ENCODE measurements at places on chromosomes 7 and 10.

DNA sequence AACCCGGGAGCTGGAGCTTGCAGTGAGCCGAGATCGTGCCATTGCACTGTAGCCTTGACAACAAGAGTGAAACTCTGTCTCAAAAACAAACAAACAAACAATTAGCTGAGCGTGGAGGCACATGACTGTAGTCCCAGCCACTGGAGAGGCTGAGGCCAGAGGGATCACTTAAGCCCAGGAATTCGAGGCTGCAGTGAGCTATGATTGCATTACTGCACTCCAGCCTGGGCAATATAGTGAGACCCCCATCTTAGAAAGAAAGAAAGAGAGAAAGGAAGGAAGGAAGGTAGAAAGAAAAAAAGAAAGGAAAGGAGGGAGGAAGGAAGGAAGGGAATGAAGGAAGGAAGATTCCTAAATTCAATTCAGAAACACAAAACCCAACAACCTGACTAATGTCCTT is 141.3 kb upstream of the TNRC18 start:
- DNase-seq: no peak

- DNase-seq: peak; percentile 15
Measured at GRCh38 chr7:116588225-116588624, 63.4 kb downstream of the CAV1 start.

GRCh38 chr10:125137601-125138438 is 22.5 kb downstream of the CTBP2 start:
- DNase-seq: no peak

- DNase-seq: peak; percentile 84
Measured at GRCh38 chr7:140506788-140507464, 27.6 kb upstream of the MKRN1 start.

- no peak for DNase-seq
Measured at GRCh38 chr7:67301667-67302066, 305.0 kb downstream of the TYW1 start.

GRCh38 chr7:85567983-85568382 is 381.1 kb upstream of the SEMA3D start:
- no peak for DNase-seq

- DNase-seq: no peak
Measured at GRCh38 chr10:103850572-103850895, 4.8 kb downstream of the SH3PXD2A start.

DNA sequence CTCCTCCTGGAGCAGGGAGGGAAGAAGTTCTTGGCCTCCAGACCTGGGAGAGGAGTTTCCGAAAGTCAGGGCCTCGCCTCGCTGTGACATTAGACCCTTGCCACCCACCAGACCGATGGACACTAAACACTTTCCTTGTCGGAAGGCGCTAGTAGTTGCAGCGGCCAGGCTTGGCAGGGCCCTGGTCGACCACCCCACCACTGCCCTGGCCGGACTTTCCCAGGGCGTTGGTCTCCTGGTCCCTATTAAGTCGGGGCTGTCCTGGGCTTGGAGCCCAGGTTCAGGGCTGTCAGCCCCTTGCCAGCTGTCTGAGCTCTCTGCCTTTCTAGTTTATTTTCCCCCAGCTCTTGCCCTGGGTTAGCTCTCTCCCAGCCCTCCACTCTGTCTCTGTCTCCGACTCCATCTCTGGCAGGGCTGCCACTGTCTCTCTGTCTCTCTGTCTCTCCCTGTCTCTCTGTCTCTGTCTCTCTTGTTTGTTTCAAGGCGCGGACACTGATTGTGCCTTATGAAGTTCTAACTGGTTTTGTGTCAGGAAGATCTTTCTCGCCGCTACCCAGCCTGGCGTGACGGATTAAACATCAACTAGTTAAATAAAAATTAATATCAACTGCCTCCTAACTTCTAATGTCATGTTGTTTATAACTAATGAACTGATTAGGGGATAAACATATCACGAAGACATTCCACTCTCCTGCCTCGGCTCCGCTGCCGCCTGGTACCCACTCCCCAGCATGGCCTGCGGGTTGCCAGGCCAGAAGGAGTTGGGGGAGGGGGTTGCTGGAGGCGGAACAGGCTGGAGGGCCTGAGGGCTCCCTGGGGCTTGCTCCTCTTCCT is 13.8 kb upstream of the PAX2 start:
- no peak for DNase-seq

DNA sequence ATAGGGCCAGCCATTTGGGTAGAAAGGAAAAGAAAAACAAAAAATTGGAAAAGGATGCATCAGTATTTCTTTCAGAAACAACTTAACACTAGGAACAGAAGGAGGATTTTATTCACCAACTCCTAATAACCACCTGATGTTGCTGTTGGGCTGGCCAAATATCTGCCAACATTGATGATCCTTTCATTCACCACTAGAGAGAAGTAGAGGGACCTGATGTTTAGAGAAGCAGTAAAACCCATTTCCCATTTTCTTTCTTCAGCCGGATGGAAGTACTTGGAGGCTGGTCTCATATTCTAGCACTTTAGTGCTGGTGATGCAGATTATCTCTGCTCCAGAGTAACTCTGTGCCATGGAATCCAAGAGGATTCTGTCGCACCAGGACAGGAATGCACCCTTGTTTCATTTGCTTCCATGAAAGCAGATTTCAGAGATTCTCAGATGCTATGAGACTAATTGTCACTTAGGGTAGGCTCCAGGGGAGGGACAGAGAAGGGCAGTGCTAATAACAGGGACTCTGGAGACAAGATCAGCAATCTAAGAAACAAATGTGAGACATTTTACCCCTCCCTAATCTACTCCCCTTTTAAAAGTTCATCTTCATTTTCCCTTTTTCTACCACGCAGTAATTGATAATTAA is 3.1 kb downstream of the KLLN start:
- peak; percentile 55 for DNase-seq

- DNase-seq: no peak
Measured at GRCh38 chr7:122457325-122457724, 152.8 kb upstream of the FEZF1 start.

- no peak for DNase-seq
Measured at GRCh38 chr7:155660059-155660757, 15.7 kb downstream of the RBM33 start.

GRCh38 chr7:159023746-159024145 is 120.9 kb downstream of the VIPR2 start:
- DNase-seq: no peak

DNA sequence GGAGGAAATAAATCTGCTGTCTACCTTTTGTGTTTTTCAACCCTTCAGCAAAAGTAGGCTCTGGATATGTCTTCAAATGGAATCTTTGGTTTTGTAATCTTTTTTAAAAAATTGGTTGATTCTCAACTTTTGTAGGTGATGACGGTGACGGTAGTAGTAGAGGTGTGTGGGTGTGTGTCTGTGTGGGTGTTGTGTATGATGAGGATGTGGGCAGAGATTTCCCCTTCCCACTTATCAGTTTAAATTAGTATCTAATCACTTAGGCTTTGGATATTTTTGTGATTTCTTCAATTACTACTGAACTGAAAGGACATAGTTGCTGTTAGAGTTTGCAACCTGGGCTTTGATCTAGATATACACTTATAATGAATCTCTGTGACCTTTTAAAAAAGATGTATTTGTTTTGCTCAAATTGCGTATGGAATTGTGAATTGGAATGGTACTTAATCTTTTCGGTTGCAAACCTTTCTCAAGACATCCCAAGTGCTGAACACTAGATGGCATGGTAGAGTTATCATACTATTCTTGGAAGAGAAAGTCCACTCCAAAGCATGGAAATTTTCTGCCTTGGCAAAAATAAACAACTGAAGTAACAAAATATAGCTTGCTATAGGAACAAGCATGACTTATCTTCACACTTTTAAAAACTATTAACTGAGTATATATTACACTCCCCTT is 51.9 kb upstream of the A1CF start:
- peak; percentile 16 for DNase-seq

- no peak for DNase-seq
Measured at GRCh38 chr10:124708922-124709520, 35.2 kb downstream of the FAM53B start.
